ENCODE measurements at places on chromosomes 2 and 18. TPM values are rescaled to one million over a fixed set of nuclear protein-coding genes. Genes with fewer than 3 reads are reported as not detected.

- H3K4me3 ChIP-seq: no peak overlapping the region
- no peaks in the 10 kb centered on the region for H3K27me3 ChIP-seq
- no peak for DNase-seq
- no peaks in the 10 kb centered on the region for H3K4me1 ChIP-seq
- H3K36me3 ChIP-seq: no peaks in the 10 kb centered on the region
These were observed 488.4 kb downstream of the ADCYAP1 start for GRCh38 chr18:1392865-1393734.

- no peaks in the 10 kb centered on the region for H3K36me3 ChIP-seq
- no peak overlapping the region for H3K27ac ChIP-seq
- H3K4me1 ChIP-seq: no peaks in the 10 kb centered on the region
- no peaks in the 10 kb centered on the region for H3K27me3 ChIP-seq
- H3K4me3 ChIP-seq: no peak overlapping the region
- DNase-seq: no peak
These were observed 48.0 kb downstream of the EFEMP1 start for GRCh38 chr2:55875434-55876135.

- H3K27ac ChIP-seq: no peak overlapping the region
- no peaks in the 10 kb centered on the region for H3K4me1 ChIP-seq
- H3K27me3 ChIP-seq: peaks cover 4% of the 10 kb centered on the region
- H3K36me3 ChIP-seq: no peaks in the 10 kb centered on the region
These were observed 17.1 kb upstream of the SNED1 start for GRCh38 chr2:240981280-240981679.

DNA sequence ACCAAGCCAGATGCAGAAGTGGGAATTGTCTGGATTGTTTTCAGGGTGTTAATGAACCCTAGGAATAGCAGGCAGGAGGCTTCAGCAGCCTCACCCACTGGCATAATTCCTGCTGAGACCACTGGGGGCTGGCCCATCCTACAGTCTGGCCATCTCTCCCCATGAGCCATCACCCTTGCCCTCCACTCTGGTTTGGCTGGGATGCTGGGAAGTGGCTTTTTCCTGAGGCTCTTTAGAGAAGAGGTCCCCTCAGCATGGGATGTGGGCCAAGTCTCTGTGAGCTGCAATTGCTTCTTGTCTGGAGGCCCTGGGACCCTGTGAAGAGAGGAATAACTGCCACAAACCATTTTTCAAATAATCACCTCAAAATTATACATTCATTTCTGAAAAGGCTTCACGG lies 4.0 kb downstream of the TCF7L1 start:
- peak; percentile 42 for DNase-seq
- peaks cover 33% of the 10 kb centered on the region for H3K4me1 ChIP-seq
- H3K4me3 ChIP-seq: no peak overlapping the region

DNA sequence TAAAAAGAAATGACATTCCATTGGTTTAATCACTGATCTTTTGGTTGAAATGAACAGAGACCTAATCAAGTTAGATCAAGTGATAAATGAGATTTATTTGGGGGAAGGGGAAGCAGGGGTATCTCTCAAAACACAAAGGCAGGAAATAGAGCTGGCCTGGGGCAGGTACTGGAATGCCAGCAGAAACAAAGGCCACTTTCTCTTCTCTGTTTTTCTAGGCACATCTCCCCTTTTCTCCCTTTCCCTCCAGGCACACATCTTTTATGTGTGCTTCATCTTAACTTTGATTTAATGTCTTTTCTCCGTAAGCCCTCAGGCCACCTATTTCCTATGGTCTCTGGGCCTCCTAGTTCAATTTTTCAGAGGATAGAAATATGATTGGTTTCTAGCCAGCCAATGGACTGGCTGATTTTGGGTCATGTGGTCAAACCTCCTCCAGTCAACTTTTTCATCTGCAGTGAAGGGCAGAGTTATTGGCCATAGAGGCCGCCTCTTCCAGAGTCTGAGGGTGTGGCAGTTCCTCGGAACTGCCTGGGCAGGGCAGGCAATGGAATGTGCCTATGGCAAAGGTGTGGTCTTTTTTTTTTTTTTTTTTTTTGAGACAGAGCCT lies 58.9 kb upstream of the FAM136A start:
- no peaks in the 10 kb centered on the region for H3K27me3 ChIP-seq
- DNase-seq: no peak
- no peak overlapping the region for H3K4me3 ChIP-seq
- no peaks in the 10 kb centered on the region for H3K36me3 ChIP-seq
- no peaks in the 10 kb centered on the region for H3K4me1 ChIP-seq
- H3K27ac ChIP-seq: no peak overlapping the region

- H3K4me3 ChIP-seq: no peak overlapping the region
- H3K27me3 ChIP-seq: no peaks in the 10 kb centered on the region
- H3K27ac ChIP-seq: no peak overlapping the region
- H3K4me1 ChIP-seq: no peaks in the 10 kb centered on the region
These were observed 92.3 kb upstream of the TFPI start for GRCh38 chr2:187646556-187646955.

GRCh38 chr2:38460313-38460712 lies 83.2 kb upstream of the ATL2 start:
- no peak for DNase-seq
- H3K4me3 ChIP-seq: no peak overlapping the region
- H3K27me3 ChIP-seq: no peaks in the 10 kb centered on the region
- no peak overlapping the region for H3K27ac ChIP-seq
- no peaks in the 10 kb centered on the region for H3K4me1 ChIP-seq
- H3K36me3 ChIP-seq: no peaks in the 10 kb centered on the region

DNA sequence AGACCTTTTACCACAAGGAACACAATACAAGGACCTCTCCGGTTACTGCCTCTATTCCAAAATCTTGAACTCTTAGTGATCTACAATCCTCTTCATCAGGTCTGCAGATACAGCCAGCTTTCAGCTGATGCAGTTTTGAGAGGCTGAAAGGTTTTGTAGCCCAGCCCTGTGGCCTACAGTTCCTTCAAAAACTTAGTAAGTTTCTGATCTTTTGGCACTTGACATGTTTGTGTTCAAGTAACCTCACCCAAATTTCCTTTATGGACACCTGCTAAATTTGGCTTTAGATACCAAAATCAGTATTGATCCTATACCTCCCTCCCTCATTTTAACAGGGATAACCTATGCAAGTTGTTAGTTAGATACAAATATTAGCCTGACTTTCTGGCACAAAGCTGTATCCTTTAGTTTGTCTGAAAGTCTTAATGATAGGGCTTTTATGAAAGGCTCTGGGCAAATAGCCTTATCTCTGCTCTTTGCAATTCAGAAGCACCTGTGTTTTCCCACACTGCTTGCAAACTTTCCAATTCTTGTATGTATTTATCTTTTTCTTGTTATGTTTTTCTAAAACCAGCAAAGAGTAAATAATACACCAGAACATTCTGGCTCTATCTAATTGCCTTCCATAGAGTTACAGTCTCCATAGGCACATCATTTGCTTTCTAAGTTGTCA lies 650.5 kb upstream of the KLHL29 start:
- H3K36me3 ChIP-seq: no peaks in the 10 kb centered on the region
- no peak for DNase-seq
- no peak overlapping the region for H3K4me3 ChIP-seq
- no peaks in the 10 kb centered on the region for H3K27me3 ChIP-seq

- no peak overlapping the region for H3K4me3 ChIP-seq
- no peak for DNase-seq
- no peaks in the 10 kb centered on the region for H3K27me3 ChIP-seq
- no peak overlapping the region for H3K27ac ChIP-seq
- H3K36me3 ChIP-seq: no peaks in the 10 kb centered on the region
These were observed 420.1 kb upstream of the ACVR2A start for GRCh38 chr2:147424766-147425165.

DNA sequence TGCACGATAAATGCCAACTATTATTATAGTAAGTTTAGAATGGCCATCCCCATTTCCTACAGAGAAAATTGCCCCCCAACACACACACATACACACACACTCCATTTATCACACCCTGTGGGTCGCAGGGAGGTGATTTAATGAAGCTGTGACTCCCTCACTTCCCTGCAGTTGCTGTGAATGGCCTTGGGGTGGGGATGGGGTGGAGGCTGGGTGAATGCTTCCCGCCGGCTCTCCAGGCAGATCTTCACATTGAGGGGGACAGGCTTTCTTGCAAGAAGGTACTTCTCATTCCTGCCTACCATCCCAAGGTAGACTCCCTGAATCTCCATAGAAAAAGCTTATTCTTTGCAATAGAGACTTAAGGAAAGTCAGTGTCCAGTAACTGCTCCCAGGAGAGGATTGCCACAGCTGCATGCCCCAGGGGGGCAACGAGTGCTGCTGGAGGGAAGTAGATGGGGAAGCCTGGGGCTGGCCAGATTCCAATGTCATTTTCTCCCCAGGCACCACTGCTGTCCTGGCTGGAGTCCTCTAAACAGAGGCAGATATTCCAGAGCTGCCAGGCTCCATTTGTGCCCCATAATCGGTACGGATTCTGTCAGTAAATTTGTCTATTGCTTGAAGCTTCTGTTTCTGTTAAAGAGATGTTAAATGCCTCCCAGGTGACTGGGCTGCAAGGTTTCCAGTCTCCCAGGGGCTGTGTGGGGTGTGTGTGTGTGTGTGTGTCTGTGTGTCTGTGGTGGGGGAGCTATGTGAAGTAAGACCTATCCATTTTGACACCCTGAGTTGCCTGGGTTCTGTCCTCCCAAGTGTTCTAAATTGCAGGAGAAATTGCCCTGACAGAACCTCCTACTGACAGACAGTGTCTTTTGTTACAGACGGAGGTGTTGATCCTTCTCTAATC lies 265.5 kb downstream of the SRBD1 start:
- DNase-seq: no peak
- no peaks in the 10 kb centered on the region for H3K36me3 ChIP-seq
- no peaks in the 10 kb centered on the region for H3K27me3 ChIP-seq
- H3K27ac ChIP-seq: no peak overlapping the region

- H3K36me3 ChIP-seq: no peaks in the 10 kb centered on the region
- DNase-seq: no peak
- no peak overlapping the region for H3K4me3 ChIP-seq
- no peak overlapping the region for H3K27ac ChIP-seq
These were observed 102.3 kb downstream of the TTN start for GRCh38 chr2:178704876-178705275.

- H3K36me3 ChIP-seq: no peaks in the 10 kb centered on the region
- no peak for DNase-seq
- no peaks in the 10 kb centered on the region for H3K4me1 ChIP-seq
- no peaks in the 10 kb centered on the region for H3K27me3 ChIP-seq
- no peak overlapping the region for H3K27ac ChIP-seq
These were observed 780.1 kb upstream of the LINC00305 start for GRCh38 chr18:64929036-64929435.

DNA sequence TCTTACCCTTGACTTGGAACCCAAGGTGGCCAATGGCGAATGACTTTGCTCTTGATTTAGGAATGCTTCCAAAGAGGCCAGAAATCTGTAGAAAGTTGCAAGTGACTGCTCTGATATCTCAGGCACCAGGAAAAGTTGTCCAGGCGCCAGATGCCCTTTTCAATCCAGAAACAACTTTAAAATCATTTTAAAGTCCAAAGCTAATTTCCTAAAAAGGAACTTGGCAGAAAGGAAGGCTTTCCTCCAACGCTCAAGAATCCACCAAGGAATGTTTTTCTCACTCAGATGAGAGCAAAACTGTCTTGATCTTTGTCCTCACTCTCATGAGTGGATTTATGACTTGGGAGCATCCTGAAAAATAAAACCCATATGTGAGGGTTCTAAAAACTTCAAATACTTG lies 5.3 kb downstream of the NGEF start:
- no peaks in the 10 kb centered on the region for H3K4me1 ChIP-seq
- no peak overlapping the region for H3K27ac ChIP-seq
- no peak overlapping the region for H3K4me3 ChIP-seq
- DNase-seq: no peak
- H3K36me3 ChIP-seq: no peaks in the 10 kb centered on the region

DNA sequence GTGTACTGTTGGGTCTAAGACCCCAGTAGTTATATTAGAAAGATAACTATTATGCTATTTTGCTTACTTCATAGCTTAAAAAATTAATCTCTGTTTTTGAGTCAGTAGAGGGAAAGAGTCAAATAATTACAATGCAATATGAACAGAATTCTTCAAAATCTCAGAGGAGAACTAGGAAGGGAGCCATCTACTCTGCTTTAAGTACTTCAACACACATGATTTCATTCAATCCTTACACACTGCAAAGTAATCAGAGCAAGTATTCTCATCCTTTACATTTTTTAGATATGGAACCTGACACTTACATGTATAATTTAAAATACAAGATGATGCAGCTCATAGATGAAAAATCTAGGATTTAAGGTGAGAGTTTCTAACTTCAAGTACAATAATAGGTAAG lies 27.7 kb downstream of the COL5A2 start:
- no peaks in the 10 kb centered on the region for H3K4me1 ChIP-seq
- no peak for DNase-seq
- H3K27ac ChIP-seq: peak overlapping the region; percentile 60
- H3K36me3 ChIP-seq: no peaks in the 10 kb centered on the region
- H3K27me3 ChIP-seq: no peaks in the 10 kb centered on the region

The MREG gene
- polyA plus RNA-seq: 7.7 TPM

- DNase-seq: peak; percentile 9
- H3K4me3 ChIP-seq: no peak overlapping the region
- no peak overlapping the region for H3K27ac ChIP-seq
- no peaks in the 10 kb centered on the region for H3K27me3 ChIP-seq
These were observed 26.9 kb upstream of the FAHD2A start for GRCh38 chr2:95375532-95376150.

DNA sequence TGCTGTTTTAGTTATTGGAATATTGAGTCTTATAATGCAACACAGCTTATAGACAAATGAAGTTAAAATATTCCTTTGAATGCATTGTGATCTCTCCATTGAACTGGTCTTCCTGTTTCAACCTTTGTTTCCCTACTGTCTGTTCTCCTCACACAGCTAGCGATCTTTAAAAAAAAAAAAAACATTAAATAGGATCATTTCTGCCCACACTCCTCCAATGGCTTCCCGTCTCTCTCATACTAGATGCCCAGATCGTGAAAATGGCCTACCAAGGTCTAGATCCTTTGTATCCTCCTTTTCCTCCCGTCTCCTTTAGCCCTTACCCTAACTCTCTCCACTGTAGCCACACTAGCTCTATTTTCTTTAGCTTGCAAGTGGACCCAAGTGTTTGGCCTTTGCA lies 2.4 kb downstream of the FAM171B start:
- H3K27ac ChIP-seq: no peak overlapping the region
- no peaks in the 10 kb centered on the region for H3K27me3 ChIP-seq
- no peak for DNase-seq
- no peaks in the 10 kb centered on the region for H3K4me1 ChIP-seq

Measured in lung (tissue), 17 donors.